NCI-H187 (cell line): ENCODE measurements at places on chromosomes 6 and 20.

- DNase-seq: no peak
Measured at GRCh38 chr20:17688965-17689364, 6.9 kb upstream of the RRBP1 start.

DNA sequence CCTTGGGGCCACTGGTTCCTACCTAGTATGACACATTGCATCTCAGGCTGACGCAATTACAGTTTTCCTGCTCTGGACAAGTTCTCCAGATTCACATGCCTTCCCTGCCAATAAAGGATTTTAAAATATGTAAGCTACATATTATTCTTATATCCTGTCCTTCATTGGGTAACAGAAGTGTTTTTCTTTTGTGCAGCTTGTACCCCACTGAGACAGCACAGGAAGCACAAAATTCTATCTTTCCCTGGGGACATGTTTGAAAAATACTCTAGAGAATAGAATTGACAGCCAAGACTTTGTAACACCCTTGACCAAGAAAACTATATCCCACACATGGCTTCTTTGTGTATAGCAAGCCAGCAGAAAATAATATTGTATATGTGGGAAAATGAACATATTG is 456.8 kb downstream of the MAFB start:
- no peak for DNase-seq

DNA sequence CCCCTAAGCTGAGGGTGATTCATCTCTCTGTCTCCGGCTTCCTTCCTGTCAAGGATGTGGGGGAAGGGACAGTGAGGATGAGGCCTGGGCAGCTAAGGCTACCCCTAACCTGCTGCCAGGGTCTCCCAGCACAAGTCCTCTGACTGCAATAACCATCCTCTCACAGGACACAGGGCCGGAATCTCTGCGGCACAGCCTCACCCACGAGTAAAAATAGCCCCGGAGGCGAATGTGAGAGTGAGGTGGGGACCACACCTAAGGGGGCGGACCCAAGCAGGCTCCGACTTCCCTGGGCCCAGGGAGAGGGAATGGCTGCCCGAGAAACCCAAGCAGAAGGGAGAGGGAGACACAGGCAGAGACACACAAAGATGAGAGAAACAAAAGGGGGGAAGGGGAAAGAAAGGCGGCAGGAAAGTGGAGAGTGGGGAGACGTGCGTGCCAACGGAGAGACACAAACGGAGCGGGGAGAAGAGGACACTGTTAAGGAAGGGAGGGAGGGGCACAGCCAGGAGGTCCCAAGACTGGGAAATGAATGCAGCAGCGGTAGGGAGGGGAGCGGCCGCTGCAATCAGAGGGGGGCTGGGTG is 1.4 kb downstream of the CLIC1 start:
- no peak for DNase-seq

DNA sequence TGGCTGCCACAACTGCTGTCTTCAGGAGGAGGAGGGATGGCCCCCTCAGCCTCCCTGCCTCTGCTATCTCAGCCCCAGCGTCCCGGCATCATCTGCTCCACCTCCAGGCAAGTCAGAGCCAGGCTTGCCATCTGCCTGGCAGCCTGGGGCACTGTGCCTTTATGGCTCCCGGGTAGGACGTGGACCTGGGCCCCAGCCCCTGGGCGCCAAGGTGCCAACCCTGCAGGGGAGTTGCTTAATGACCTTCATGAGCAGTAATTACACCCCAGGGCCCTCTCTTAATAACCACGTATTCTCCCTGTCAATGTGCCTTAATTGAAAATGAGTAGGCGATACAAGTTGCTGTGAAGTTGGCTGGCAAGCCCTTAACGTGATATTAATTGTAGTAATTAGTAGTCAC is 122.1 kb upstream of the MLN start:
- no peak for DNase-seq

GRCh38 chr20:60808003-60808672 is 443.9 kb upstream of the CDH4 start:
- DNase-seq: no peak

- DNase-seq: no peak
Measured at GRCh38 chr6:133707456-133707855, 181.5 kb upstream of the TCF21 start.

GRCh38 chr6:28542440-28543296 is 17.0 kb downstream of the GPX5 start:
- no peak for DNase-seq

- no peak for DNase-seq
Measured at GRCh38 chr20:25253606-25254275, 5.9 kb downstream of the PYGB start.
